ENCODE measurements at places on chromosomes 11 and 22.
A peak's percentile ranks its signal among the peaks of the same experiment; 100 is the strongest.

DNA sequence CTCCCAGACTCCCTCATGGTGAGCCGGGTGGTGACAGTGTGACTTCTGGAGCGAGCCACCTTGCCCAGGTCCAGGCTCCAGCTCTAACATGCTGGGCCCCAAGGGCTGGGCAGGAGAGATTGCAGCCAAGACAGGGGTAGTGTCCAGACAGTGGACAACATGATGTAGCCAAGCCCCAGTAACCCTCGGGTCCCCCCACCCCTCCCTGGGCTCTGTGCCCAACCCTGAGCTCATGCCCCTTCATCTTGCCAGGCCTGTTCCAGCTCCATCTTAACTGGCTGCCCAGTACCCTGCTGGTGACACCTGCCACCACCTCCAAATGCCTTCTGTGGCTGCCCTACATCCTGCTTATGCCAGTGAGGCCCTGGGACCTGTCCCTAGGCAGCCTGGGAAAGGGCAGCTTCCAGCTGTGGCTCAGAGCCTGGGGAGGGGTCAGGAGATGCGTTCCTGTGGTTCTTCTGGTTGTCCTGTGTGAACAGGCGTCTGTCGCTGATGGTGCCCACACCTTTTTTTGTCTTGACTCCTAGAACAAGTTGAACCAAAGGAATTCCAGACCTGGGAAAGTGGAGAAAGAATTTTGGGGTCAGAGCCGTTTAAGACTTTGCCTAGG is 12.5 kb upstream of the SYT12 start:
- no peak for DNase-seq

DNA sequence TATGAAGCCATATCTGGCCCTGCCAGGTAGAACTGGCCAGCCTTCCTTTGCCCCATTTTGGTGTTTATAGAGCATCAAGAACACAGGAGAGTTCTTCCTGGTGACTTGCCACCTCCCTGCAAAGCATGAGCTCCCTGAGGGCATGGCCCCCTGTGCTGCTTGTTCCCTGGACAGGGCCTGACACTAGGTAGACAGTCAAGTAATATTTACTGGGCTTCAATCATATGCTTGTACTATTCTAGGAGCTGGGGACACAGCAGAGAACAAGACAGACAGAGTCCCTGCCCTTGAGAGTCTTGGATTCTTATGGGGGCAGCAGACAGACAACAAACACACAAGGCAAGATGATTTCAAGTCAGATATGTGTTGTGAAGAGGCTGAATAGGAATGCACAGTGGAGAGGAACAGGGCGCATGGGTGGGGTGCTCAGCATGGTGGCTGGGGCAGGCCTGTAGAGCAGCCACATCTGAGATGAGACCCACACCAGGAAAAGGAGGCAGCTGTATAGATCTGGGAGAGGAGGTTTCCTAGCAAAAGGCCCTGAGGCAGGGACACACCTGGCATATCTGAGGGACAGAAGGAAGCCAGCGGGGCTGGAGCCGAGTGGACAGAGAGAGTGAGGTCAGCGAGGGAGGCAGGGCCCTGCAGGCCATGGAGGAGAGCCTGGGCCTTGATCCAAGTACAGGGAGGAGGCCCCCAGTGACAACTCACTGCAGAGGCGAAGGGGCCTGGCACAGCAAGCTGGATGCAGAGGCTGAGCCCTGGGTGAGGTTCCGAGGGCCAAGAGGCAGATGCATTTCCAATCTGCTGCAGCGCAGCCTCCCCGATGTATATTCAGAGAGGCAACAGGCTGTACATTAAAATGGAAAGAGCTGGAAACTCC is 10.2 kb upstream of the CBX6 start:
- DNase-seq = no peak

DNA sequence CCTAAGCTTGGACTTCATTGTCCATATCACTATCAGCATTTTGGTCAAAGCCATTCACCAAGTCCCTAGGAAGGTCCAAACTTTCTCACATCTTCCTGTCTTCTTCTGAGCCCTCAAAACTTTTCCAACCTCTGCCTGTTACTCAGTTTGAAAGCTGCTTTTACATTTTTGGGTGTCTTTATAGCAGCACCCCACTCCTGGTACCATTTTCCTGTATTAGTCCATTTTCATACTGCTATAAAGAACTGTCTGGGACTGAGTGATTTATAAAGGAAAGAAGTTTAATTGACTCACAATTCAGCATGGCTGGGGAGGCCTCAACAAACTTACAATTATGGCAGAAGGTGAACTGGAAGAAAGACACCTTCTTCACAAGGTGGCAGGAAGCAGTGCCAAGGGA is 717.0 kb upstream of the CCDC90B start:
- DNase-seq = no peak

DNA sequence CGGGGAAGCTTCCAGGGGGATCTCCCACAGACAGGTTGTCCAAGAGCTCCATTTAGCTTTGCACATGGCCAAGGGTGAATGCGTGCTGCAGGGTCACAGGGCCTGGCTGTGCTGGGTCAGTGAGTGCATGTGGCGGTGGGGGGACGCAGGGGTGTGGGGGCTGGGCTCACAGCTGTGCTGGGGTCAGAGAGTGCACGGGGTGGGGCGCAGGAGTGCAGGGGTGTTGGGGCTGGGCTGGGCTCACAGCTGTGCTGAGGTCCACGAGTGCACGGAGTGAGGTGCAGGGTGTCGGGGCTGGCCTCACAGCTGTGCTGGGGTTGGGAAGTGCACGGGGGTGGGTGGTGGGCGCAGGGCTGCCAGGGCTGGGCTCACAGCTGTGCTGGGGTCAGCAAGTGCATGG is 557.7 kb downstream of the BRD1 start:
- no peak for DNase-seq

DNA sequence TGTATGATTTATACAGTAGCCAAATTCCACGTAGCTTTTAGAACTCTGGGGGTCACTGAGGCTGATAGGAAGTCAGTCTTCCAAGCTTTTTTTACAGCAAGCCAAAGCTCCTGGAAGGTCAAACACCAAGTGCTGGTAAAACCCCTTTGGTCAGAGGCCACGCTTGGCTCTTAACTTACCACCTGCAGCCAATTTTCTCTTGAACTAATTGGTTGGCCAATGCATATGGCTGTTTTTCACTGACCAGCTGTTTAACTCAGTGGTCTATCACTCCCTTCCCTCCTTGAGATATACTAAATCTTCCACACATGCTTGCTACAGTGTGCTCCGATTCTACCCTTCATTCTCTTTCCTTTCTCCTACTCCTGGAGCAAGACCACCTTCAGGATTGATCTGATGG is 116.0 kb downstream of the FAR1 start:
- DNase-seq = no peak

- peak; percentile 55 for DNase-seq
Observed at GRCh38 chr11:114036147-114036811, 23.2 kb upstream of the ZBTB16 start.

Data from activated CD4-positive, alpha-beta T cell treated with anti-CD3 and anti-CD28 coated beads, Interleukin-2, amount 50 U/mL, for 48 hours (primary cell).